Activated CD4-positive, alpha-beta T cell treated with anti-CD3 and anti-CD28 coated beads for 48 hours (primary cell): ENCODE measurements at places on chromosomes 3 and 15.

GRCh38 chr15:94236608-94237007, 5.2 kb downstream of the MCTP2 start:
- DNase-seq: no peak

DNA sequence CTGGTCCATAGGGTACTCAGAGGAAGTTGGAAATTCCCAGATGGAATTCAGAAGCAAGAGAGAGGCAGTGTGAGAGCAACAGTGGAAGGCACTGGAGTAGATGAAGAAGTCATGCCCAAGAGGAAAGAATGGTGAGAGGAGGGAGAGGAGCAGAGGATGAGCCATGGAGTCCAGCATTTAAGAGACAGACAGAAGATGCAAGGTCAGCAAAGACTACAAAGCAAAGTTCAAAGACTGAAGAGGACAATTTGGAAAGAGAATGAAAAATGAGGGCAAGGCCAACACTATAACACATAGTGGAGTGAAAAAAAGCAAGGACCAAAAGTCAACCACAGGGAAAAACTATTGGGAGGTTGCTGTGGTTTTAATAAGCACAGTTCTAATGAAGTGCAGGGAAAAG, 178.7 kb downstream of the SSR3 start:
- DNase-seq: no peak

GRCh38 chr3:196499061-196499460, 4.5 kb downstream of the RNF168 start:
- DNase-seq: no peak

GRCh38 chr15:33194237-33194636, 277 bp downstream of the FMN1 start:
- peak; percentile 5 for DNase-seq

DNA sequence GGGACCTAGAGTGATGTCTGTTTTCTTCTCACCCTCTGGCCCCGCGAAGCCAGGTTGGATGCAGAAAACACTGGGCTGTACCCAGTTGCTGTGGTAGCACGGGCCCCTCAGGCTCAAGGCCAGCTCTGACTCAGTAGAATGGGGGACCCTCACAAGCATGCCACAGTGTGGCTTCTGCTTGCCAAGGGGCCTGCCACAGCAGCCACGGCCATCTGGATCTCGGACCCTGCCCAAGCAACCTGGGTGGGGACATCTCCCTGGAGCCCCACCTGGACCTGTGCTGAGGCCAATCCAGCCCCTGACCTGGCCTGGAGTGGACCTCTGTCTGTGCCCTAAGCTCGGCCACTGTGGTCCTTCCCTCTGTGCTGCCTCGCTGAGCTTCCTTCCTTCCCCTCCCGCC, 59.0 kb downstream of the MGLL start:
- no peak for DNase-seq

DNA sequence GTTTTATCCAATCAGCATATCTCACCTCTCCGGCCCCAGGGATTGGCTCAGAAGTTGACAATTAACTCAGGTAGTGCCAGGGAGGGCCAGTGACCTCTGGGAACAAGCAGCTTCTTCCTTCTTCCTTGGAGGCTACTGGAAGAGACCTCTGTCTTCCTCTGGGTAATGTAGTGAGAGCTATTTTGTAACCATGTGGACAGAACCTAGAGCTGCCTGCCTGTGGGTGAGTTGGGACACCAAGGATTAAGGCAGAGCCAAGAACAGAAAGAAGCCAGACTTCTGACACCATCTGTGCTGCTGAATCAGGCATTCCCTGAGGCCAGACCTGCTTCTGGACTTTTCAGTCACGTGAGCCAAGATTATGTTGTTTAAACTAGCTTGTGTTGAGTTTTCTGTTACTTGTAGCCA, 5.9 kb upstream of the NDUFAF1 start:
- no peak for DNase-seq

- DNase-seq: no peak
Observed at GRCh38 chr3:111277226-111277625, 205.6 kb downstream of the NECTIN3 start.

- DNase-seq: no peak
Observed at GRCh38 chr15:79953951-79954444, 17.0 kb downstream of the BCL2A1 start.

DNA sequence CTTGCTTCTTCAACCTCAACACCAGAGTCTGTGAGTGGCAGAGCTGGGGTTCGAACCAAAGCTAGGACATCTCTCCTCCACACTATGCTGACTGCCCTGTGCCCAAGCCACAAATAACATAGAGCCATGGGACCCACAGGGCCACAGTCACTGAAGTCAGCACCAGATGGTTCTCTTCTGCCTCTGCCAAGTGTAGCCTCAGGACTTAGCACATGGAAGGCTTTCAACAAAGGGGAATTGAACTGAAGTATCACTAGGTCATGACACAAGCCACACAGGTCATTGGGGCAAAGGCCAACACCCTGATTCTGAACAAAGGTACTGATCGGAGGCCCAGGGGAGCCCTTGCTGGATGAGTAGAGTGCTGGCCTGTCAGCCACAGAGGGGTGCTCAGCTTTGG, 83.6 kb downstream of the BDH1 start:
- no peak for DNase-seq

DNA sequence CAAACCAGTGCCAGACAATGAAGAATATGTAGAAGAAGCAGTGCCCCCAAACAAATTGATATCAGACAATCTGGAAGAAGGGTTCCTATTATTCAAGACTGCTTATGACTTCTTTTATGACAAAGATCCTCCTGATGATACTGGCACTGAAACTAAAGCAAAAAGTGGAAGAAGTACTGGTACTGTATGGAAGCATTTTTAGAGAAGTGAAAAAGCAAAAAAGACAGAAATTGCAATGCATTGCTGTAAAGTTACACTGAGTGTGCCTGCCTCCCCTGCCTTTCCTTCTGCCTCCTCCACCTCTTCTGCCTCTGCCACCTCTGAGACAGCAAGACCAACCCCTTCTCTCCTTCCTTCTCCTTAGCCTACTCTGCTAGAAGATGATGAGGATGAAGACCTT, 167.6 kb downstream of the PLCL2 start:
- no peak for DNase-seq

DNA sequence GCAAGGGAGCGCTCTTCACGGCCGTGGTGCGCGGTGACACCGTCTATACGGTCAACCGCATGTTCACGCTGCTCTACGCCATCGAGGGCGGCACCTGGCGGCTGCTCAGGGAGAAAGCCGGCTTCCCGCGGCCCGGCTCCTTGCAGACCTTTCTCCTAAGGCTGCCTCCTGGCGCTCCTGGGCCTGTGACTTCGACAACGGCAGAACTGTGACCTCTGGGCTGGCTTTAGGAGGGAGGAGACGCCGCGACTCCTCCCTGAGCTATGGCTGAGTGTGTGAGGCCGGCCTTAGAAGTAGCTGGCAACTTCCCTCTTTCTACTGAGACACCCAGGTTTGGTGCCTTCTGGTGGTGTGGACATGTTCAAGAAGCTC, 1.4 kb downstream of the KBTBD13 start:
- peak; percentile 75 for DNase-seq

DNA sequence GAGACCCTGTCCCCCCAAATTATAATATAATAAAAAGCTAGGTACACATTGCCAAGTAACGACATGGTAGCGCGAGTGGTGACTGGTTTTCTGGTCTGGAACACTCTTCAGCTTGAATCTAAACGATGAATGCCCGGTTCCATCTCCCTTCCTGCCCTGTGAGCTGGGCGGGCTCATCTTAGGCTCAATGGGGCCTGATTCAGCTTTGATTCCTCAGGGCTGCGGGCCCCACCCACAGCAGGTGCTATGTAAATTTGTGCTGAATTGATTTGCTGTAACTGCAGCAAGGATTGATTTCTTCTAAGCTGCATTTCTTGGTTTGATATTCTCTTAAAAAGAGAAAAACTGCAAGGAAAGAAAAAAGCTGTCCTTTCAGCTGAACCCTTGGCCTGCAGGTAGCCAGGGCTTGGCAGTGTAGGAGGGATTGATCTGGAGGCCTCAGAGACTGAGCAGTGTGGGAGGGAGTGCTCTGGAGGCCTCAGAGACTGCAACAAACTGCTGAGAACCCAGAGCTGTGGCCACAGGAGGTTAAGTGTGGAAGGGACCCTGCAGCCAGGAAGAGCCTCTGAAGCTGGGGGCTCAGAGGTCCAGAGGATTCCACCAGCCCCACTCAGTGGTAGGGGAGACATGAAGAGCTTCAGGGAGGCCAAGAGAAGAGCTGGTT, 231.6 kb downstream of the XXYLT1 start:
- DNase-seq: no peak

GRCh38 chr3:39147711-39148434, 5.5 kb downstream of the CSRNP1 start:
- DNase-seq: peak; percentile 57

DNA sequence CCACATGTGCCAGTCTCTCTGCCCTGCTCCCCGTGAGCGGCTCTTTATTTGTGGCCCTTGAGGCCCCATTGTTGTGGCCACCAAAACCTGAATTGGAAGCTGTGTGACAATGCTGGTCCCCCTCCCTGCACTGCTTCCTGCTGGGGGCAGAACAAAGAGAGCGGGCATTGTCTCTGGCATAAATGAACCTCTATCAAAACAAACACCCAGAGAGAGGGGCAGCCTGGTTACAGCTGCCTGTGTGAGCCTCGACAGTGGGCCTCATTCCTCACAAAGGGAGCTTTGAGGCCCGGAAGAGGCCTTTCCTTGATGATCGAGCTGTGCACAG, 152.9 kb downstream of the IGF1R start:
- DNase-seq: no peak

DNA sequence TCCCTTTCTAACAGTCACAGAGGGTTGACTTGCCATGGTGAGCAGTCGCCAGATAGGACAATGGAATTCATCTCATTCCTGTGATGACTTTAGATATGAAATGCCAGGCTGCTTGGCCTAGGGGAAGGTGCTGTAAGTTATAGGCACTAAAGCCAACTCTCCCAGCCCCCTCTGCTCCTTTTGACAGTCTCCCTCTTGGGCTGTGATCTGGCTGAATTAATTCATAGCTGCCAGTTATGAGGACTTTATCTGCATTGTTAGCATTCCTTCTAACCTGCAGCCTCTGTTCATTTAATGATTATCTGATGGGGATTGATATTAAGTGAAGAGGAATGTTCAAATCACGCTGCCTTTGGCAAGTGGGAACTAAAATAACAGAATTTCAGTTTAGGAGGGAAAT, 427.1 kb upstream of the RASGRP1 start:
- DNase-seq: no peak

DNA sequence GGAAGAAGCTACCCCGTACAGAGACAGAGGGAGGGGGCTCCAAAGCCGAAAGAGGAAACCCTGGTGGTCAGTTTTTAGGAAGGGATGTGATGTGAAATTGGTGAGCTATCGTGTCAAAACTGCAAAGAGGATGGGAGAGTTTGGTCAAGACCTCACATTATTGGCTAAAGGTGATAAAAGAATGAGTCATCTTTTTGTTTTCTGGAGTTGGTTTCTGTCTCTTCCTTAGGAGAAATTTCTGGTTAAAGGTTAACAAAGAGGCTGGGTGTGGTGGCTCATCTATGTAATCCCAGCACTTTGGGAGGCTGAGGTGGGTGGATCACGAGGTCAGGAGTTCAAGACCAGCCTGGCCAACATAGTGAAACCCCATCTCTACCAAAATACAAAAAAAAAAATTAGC, 217.8 kb upstream of the CBLB start:
- DNase-seq: no peak

- DNase-seq: no peak
Observed at GRCh38 chr3:56977561-56977889, 82.9 kb upstream of the SPATA12 start.

DNA sequence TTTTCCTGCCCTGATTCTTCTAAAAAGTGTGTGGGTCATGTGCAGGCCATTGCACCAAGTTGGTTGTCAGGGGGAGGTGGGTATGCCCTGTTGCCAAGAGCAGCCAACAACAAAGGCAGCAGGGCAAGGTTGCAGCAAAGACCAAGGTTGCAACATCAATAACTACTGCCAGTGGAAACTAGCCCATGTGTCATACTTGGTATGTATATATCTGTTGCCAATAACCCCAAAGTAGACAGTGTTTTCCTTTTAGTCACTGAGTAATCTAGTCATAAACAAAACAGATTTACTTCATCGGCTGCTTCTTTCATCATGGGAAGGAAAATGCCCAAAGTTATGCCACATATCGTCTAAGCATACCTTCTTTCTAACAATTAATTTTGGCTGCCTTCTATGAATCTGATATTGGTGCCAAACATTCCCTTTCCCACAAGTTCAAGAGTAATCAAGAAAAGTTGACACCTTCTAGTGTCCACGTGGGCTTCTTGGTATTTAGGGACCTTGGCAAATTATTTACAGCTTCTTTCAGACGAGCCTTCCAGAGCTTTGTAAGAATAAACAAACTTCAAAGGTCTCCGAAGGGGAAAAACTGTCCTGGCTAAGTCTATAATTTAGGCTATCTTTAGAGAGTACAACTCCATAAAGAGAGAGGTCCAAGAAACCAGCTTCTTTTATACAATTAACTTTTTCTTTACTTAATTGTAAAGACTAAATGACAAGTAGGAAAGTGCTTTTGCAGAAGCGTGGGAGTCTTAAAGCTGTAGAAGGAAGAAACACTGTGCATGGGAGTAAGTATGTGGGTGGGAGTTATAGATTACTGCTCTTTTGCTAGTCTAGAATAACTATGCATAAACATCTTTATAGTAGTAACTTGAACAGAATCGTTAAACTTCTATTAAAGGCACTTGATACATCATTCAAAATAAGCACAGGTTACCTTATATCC, 10.0 kb upstream of the MBNL1 start:
- DNase-seq: peak; percentile 73

GRCh38 chr15:58545307-58546065, 113.7 kb downstream of the LIPC start:
- peak; percentile 59 for DNase-seq

DNA sequence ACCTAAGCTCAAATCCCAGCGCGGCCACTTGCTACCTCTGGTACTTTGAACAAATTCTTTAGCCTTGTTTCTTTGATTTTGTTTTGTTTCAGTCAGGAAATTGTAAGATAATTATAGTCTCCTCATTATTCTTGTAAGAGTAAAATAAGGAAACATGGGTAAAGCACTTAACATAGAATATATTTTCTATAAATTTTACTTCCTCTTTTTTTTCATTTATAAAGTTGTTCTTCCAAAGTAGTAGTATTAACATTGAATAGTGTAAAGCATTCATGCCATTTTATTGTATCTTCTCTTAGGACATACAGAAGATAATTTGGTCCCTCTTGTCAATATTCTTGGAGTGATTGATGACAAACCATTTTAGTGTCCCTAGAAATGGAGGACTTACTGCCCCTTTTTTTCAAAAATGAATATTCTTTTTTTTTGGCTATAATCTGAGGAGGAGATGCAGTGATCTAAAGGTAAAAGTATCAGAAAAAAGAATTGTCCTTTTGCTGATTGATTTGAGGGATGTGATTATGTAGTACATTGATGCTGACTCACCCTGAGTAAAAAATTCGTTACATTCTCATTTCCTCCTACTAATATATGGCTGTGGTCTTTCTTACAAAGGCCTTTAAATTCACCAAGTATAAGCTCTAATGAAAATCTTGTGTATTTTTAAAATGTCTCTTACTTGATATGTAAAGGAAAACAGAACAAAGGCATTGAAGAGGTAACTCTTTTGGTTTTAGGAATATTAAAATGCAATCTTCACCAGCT, 51.0 kb downstream of the ALCAM start:
- DNase-seq: no peak

- no peak for DNase-seq
Observed at GRCh38 chr3:188315553-188315952, 161.6 kb downstream of the LPP start.
